ENCODE measurements at places on chromosomes 12 and 14. TPM values are rescaled to one million over a fixed set of nuclear protein-coding genes. Genes with fewer than 3 reads are reported as not detected.

The PRH2 gene
- not detected for polyA plus RNA-seq

The PTHLH gene
- polyA plus RNA-seq, result not detected

The SLCO1B1 gene
- not detected for polyA plus RNA-seq

The CCDC177 gene
- not detected for polyA plus RNA-seq

The GDF3 gene
- polyA plus RNA-seq, result not detected

The KLHDC1 gene
- 5.5 TPM for polyA plus RNA-seq

The TSFM gene
- 30.0 TPM for polyA plus RNA-seq

The SOX5 gene
- not detected for polyA plus RNA-seq

The FOXA1 gene
- not detected for polyA plus RNA-seq

The PIK3C2G gene
- polyA plus RNA-seq, result not detected

The PPM1H gene
- not detected for polyA plus RNA-seq

The ADCK1 gene
- 6.6 TPM for polyA plus RNA-seq

The AHSA1 gene
- polyA plus RNA-seq, result 142 TPM

The ACSS3 gene
- not detected for polyA plus RNA-seq

The PZP gene
- not detected for polyA plus RNA-seq

The RIPK3 gene
- polyA plus RNA-seq, result 8.2 TPM

The SERPINA12 gene
- polyA plus RNA-seq, result not detected

Measured in naive thymus-derived CD4-positive, alpha-beta T cell (primary cell).